GM12865 (cell line): ENCODE measurements at places on chromosomes 1 and 21.

GRCh38 chr1:45265244-45265643, 58.8 kb upstream of the ZSWIM5 start:
- DNase-seq: no peak

DNA sequence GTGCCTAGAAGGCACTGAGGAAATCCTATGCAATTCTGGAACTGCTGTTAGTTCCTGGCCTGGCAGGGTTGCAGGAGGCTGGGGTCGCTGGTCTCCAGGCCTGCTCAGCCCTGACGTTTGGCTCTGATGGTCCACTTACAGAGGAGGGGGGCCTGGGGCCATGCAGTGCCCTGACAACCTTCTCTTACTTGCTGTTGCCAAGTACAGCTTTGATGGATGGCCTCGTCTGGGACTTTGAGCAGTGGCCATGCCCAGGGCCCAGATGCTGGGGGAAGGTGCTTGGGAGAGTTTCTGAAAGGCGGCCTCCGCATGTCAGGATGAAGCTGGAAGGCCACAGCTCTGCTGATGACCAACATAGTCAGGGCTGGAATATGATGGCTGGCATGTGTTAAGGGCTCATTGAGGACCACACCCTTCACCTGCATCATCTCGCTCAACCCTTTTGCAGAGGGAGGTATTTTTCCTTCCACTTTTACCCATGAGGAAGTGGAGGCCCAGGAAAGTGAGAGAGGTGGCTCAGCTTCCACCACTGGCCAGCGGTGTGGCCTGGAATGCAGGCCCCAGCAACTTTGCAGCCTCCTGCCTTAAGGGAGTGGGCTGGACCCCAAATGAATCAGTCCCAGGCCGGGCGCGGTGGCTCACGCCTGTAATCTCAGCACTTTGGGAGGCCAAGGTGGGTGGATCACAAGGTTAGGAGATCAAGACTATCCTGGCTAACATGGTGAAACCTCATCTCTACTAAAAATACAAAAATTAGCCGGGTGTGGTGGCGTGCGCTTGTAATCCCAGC, 34.7 kb upstream of the LRRC3 start:
- no peak for DNase-seq

- DNase-seq: no peak
These were observed 13.6 kb upstream of the FAM3B start for GRCh38 chr21:41302976-41303375.

GRCh38 chr1:55214212-55214933, 791 bp downstream of the USP24 start:
- DNase-seq: peak; percentile 48

- DNase-seq: no peak
These were observed 2135.4 kb downstream of the MRPL39 start for GRCh38 chr21:23471877-23472276.

DNA sequence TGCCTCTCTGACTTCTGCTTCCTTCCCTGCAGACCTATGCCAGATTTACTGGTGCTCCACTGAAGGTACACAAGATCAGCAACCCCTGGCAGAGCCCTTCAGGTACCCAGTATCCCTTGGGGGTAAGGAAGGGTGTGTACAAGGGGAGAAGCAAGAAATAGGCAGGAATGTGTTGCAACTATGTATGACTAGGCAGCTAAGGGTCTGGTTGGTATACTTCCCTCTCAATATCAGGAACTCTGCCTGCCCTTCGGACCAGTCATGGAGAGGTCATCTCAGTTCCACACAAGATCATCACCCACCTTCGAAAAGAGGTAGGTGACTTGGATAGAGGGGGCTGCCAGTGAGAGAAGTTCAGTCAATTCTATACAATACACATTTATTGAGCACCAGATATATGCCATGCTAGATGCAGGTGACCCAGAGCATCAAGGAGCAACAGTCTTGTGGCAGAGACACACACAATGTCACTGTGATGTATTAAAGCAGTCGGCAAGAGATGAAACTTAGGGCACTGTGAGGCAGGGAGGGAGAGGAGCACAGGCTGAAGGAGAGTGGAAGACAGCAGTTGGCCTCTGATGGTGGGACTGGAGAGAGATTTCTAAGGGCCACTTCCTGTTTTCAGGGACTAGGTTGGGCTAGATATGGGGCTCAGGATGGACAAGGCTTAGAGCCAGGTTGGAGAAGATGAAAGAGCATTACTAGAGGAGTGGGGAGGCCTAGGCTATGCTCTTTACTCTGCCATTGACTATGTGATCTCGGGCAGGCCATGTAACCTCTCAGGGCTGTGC, 2.0 kb downstream of the MTX1 start:
- no peak for DNase-seq

DNA sequence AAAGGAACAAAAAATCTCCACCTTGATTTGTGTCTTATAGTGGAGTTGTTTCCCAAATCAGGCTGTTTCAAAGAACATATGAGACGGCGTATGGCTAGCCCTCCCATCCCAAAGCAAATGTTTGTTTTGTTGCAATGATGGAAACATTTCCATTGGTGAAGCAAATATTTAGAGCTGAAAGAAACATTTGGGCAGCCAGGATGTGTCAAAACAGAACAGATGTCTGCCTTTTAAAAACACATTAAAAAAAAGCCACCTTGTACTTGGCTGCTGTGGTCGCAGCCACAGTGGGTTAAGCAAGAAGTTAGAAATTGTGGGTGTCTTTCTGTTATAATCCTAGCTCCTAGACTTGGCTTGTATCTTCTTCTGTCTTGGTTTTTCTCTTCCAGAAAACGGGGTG, 116.3 kb downstream of the PEX14 start:
- DNase-seq: no peak
